ENCODE measurements at places on chromosomes 12 and 14.
A peak's percentile ranks its signal among the peaks of the same experiment; 100 is the strongest.

DNA sequence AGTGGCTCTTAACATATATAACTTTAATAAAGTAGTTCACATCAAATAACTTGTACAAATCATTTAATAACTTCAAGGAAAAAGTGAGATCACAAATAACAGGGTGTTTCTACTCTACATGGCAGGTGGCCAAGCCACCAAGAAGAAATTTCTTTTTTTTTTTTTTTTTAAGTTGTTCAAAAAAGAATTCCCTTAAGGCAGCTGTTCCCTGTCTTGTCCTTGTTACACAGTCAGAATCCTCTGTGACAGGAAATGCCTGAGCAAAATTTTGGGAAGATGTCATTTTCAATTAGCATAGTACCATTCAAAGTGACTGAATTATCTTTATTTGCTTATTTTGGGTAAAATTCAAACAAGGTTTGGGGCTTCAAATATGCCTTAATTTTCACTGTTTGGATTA lies 79.4 kb downstream of the LIN7A start:
- peak; percentile 66 for DNase-seq

GRCh38 chr14:76998910-76999309 lies 29.6 kb downstream of the IRF2BPL start:
- DNase-seq: no peak

DNA sequence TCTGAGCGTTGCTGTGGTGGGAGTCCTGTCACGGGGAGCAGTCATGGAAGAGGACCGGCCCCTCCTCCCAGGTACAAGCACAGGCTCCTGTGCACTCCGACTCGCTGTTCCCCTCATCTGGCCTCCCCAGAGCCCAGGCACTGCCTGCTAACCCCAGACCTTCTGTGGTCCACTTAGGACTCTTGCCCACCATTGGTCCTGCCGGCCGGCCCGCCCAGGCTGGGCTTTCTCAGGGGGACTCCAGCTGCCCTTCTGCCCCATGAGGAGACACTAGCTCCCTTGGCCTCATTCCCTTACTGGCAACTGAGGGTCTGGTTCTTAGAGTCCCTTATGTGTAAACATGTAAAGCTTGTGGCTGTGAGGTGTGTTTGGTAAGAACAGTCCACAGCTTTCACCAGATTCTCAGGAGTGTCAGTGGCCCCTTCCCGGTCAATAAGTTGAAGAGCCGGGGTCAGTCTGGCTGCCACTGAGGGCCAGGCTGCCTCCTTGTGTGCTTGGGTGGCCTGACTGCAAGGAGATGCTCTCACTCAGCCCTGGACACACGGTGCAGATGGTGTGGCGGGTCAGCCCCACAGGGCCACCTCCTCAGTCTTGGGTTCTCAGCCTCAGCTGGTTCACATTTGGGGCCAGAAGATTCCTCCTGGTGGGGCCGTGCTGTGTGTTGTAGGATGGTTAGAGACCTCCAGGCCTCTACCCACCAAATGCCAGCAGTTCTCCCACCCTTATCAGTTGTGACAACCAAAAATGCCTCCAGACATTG lies 43.6 kb downstream of the DDX51 start:
- DNase-seq: no peak

GRCh38 chr12:79635676-79636075 lies 55.1 kb downstream of the PAWR start:
- DNase-seq: peak; percentile 40

GRCh38 chr12:54692353-54692752 lies 44.2 kb upstream of the DCD start:
- DNase-seq: no peak

- DNase-seq: no peak
Observed at GRCh38 chr12:58773986-58774385, 146.3 kb downstream of the LRIG3 start.

- DNase-seq: no peak
Observed at GRCh38 chr12:18429366-18429765, 168.0 kb downstream of the PIK3C2G start.

DNA sequence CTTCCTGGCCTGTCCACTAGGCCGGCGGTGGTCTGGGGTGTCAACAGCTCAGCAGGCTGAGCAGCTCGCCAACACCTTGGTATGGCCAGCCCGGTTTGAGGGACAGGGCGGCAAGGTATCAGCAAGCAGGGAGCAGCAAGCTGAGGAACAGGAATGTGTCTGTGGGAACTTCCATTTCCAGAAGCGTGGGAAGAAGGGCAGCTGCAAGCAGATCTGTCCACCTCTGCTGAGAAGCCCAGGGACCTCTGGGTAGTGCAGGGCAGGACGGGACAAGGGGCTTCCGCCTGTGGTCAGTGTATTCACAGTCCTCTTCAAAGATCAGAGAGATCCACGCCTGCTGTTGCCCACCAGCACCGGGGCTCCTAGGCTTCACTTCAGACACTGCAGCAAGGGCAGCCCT lies 36.0 kb downstream of the ACTN1 start:
- no peak for DNase-seq

GRCh38 chr12:91980389-91980821 lies 165.2 kb downstream of the BTG1 start:
- DNase-seq: peak; percentile 44

GRCh38 chr12:27367078-27367477 lies 34.4 kb downstream of the BMAL2 start:
- peak; percentile 17 for DNase-seq

DNA sequence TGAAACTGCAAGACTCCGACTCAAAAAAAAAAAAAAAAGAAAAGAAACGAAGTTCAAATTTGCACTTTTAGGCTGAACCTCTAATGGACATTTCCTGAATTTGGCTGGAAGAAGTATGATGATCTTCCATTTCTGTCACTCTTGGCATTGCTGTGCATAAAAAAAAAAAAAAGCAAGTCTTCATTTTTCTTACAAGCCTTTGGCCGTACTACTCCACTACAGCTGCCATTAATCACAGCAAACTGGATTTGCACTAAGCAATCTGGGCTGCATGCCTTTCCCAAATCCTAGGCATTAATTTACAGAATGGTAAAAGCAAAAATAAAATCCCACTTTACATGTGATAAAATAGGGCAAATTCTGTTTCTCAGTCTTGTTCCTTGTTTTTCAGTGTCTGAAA lies 7.1 kb downstream of the CSRP2 start:
- DNase-seq: no peak

All from EH (cell line).